ENCODE measurements at places on chromosomes 12 and 14. TPM values are rescaled to one million over a fixed set of nuclear protein-coding genes. Genes with fewer than 3 reads are reported as not detected.

DNA sequence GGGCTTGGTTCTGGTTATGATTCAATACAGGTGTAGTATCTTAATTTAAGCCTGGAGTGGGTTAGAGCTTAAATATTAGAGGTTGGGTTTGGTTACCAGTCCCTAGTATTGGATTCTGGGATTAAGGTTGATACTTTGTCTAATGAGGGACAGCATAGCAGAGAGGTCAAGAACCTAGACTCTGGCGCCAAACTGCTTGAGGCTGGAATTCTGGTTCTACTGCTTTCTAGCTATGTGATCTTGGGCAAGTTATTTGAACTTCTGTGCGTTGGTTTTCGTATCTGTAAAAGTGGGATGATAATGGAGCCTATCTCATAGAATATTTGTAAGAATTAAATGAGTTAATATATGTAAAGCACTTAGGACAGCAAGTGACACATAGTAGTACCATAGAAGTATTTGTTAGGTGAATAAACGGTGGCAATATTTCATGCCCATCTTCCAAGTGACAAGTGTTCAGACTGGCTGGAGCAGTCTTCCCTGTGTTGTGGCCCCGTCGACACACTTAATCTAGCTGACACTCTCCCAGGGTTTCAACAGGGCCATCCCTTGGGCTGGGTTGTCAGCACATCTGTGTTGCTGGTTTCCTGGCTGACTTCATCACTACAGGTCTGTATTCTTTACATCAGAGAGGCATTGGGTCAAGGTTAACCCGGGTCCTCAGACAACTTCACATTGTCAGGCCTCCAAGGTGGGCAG, 3.0 kb downstream of the ENDOU start:
- DNase-seq = no peak

DNA sequence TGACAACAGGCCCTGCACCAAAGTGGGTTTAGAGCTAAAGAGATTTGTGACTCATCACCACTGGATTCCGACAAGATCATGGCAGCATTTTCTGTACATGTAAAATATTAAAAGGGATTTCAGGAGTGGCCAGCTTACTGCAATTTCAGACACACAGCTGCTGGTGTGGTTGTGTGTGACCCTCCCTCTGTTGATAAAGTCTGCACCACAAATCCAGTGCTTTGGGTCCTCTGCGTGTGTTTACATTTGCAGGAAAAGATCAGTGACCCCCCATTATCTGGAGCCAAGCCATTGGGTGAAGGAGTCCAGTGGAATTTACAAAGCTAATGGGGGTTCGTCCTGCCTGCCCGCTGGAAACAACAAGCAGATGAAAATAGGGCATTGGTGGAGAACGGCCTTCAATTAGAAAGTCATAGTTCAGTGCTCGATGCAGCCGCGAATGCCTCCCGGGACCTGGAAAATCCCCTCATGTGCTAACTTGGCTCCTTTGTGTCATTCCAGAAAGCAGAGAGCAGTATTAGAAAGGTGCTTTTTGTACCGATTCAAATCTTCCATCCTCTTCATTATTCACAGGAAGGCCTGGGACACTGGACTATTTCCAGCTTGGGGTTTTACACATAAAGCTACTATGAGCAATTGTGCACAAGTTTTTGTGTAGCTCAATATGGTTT, 188.5 kb upstream of the TMEM132C start:
- DNase-seq = no peak

DNA sequence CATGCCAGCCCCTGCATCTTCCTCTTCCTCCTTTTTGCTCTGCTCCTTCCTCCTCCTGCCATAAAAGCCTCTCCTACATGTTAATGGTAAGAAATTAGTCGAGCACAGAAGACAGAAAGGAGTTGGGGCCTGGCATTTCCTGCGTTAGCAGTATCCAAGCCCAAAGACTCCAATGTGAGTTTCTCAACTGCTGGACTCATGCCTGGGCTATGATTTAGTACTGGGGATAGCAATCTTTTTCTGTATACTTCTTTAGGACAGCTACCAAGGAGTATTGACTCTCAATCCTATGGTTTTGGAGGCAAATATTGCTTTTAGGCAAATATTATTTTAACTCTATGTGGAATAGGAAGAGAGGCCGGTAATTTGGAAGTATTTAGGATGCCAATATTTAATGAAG, 18.0 kb upstream of the SLC38A4 start:
- no peak for DNase-seq

GRCh38 chr12:67645126-67645525, 3.4 kb upstream of the DYRK2 start:
- DNase-seq = no peak

- no peak for DNase-seq
Measured at GRCh38 chr12:123948796-123949769, 23.5 kb downstream of the CCDC92 start.

DNA sequence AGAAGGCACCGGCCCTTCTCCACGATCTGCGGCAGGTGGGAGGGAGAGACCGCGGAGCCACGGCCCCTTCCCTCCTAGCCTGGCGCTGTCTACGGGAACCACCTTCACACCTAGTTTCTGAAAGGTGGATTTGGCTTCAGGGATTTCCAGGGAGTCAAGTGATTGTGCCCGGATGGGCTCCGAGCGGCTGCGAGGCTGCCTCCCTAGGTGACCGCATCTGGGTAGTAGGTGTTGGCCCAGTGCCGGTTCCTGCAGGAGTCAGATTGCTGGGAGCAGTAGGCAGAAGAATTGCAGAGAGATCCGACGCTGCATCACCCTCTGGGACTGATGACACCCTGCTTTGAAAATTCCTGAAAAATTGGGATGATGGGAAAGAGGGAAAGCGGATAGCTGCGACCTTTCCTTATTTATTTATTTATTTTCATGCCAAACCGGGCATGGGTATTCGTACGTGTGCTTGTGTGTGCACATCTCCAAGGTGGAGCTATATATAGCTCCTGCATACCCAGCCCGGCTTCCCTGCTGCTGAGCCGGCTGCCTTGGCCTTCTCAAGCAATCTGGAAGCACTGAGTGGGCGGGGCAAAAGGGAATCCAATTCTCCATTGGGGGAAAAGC, 1.1 kb downstream of the CNTN1 start:
- no peak for DNase-seq

- DNase-seq = no peak
Measured at GRCh38 chr12:6041891-6042290, 82.6 kb downstream of the VWF start.

DNA sequence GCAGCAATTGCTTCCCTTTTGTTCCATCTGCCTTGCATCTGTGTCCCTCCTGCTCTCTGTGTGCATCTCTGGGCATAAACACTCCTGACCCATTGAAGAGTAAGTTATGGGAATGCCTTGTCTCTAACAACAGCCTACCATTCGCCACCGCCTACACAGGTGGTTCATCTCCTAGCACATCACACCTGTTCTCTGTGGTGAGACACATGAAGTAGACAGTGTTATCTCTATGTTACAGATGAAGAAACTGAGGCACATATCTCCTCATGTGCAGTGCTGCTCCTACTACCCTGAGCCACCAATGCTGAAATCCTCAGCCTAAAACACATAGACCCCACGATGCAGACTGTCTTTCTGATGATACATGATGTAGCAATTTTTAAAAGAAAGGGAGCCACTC, 77.6 kb downstream of the PITPNM2 start:
- DNase-seq = no peak

The VRTN gene
- not detected for total RNA-seq

The CCDC177 gene
- total RNA-seq = not detected

The GYS2 gene
- total RNA-seq = not detected

The SMCO3 gene
- 0.46 TPM for total RNA-seq

The SNW1 gene
- 60.4 TPM for total RNA-seq

The LRRIQ1 gene
- total RNA-seq = 0.28 TPM

Data from pulmonary artery endothelial cell (primary cell).